ENCODE measurements at places on chromosomes 6 and 20.

GRCh38 chr20:50425076-50425475, 85.1 kb upstream of the PTPN1 start:
- DNase-seq, result no peak

- DNase-seq, result no peak
Observed at GRCh38 chr6:50288881-50289280, 239.2 kb upstream of the DEFB112 start.

- DNase-seq, result no peak
Observed at GRCh38 chr6:13716225-13716954, 4.8 kb upstream of the RANBP9 start.

DNA sequence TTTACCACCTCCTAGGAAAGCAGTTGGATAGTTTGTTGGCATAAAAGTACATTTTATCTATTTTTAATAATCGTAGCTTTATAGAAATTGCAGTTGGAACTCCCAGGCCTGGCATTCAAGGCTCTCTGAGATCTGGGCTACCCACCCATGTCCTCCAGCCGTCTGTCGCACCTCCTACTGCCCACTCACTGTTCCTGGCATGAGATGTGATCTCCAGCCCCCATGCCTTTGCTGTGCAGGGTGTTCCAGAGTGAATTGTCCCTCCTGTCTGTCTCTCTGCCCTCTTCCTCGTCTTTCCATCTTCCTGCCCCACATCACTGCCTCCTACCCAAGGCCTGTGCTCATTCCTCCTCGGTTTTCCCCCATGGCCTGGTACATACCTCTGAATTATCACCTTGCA, 50.7 kb downstream of the PTPN1 start:
- no peak for DNase-seq

Measured in stimulated activated CD8-positive, alpha-beta memory T cell treated with anti-CD3 and anti-CD28 coated beads, Interleukin-7, amount 100 ng/mL, for 1 hour (primary cell).